ENCODE measurements at places on chromosomes 2 and 18. TPM values are rescaled to one million over a fixed set of nuclear protein-coding genes. Genes with fewer than 3 reads are reported as not detected.
A peak's percentile ranks its signal among the peaks of the same experiment; 100 is the strongest.

GRCh38 chr18:22900558-22901238 is 32.4 kb upstream of the RBBP8 start:
- H3K36me3 ChIP-seq = no peaks in the 10 kb centered on the region
- H3K27ac ChIP-seq = no peak overlapping the region
- no peak for DNase-seq
- no peaks in the 10 kb centered on the region for H3K4me1 ChIP-seq
- H3K27me3 ChIP-seq = peaks cover 4% of the 10 kb centered on the region
- no peak overlapping the region for H3K4me3 ChIP-seq

DNA sequence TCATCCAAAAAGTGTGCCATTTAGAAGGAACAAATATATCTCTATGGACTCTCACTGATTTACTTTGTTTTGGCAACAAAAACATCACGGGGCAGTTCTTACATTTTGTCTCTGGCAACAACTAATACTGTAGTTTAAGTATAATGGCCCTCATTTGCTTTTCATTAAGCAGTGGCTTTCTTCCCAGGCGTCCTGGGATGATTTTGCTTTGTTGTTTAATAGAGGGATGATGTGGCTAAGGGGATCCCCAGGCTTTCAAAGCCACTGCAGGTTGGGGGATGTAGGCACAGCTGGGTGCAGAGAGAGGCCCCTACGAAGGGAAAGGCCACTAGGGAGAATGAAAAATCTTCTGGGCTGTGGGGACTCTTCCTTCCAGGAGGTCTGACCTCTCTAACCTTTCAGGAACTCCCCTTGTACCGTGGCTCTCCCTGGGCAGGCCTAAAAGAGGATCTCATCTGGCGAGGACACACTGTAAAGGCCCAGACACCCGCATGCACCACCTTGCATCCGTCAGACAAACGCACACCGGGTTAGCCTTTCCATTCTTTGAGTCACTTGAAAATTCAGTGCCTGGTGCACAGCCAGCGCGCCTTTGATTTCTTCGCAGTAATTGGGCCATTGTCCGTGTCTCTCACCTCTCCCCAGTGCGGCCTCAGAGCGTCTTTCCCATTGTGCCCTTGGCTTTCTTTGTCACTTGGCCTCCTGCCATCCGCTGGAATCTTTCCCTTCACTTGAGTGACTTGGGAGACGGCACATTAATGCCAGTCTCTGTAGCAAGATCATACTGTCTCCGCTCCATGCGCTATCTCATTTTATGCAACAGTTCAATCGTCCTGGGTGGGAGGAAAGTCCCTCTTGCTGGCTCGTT is 40.3 kb upstream of the AFF3 start:
- DNase-seq = no peak
- H3K4me1 ChIP-seq = no peaks in the 10 kb centered on the region
- peaks cover 5% of the 10 kb centered on the region for H3K27me3 ChIP-seq
- H3K36me3 ChIP-seq = no peaks in the 10 kb centered on the region
- no peak overlapping the region for H3K27ac ChIP-seq
- no peak overlapping the region for H3K4me3 ChIP-seq

DNA sequence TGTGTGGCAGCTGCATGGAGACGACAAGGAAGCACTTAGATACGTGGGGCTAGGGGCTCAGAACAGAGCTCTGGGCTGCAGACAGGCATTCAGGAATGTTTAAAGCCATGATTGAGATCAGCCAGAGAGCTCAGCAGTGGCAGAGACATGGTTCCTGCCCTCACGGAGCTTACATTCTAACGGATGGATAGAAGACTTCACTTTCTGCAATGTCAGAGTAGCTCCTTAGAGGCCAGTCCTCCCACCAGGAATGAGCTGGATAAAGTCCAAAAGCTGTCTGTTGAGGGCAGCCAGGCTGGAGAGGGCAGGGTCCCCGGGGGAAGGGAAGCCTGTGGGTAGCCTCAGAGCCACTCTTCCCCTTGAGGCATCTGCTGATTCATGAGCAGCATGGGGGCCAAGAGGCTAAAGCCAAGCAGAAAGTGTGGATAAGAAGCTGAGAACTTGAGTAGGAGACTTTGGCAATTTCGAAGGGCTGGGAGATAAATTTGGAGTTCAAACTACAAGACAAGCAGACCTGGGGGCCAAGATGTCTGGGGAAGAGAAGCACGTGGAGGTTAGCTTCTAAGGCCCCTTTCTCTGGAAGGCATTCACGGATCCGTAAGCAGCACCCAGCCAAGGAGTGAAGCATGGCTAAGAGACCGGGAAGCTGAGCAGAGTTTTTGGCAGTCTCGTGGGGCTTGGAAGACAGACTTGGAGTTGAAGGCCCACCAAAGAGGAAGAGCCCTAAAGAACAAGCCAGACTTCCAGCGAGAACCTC is 9.7 kb upstream of the CIB4 start:
- no peaks in the 10 kb centered on the region for H3K4me1 ChIP-seq
- peaks cover 8% of the 10 kb centered on the region for H3K27me3 ChIP-seq
- H3K4me3 ChIP-seq = no peak overlapping the region
- H3K27ac ChIP-seq = no peak overlapping the region

DNA sequence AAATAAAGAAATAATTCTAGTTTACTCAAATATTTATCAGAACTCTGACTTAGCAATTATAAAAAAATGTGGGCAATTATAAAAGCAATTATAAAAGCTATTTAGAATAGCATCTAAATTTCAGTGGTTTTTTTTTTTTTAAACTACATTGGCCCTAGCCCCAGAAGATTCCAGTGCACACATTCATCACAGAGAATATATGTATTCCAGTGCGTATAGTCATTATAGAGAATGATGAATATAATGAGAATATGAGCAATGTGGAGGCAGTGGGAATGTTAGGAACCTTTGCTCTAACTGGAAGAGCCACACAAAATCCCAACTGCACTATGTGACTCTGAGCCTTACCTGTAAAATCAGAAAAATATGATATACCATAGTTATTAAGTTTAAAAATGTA is 10.5 kb downstream of the MAP3K2 start:
- H3K36me3 ChIP-seq = peaks cover 19% of the 10 kb centered on the region
- H3K4me1 ChIP-seq = peaks cover 42% of the 10 kb centered on the region
- no peak for DNase-seq
- H3K27me3 ChIP-seq = no peaks in the 10 kb centered on the region
- H3K4me3 ChIP-seq = no peak overlapping the region

- DNase-seq = no peak
- H3K36me3 ChIP-seq = peaks cover 40% of the 10 kb centered on the region
- H3K4me1 ChIP-seq = peaks cover 8% of the 10 kb centered on the region
- H3K4me3 ChIP-seq = no peak overlapping the region
- H3K27me3 ChIP-seq = no peaks in the 10 kb centered on the region
These were observed 61.3 kb downstream of the NUP35 start for GRCh38 chr2:183185534-183185933.

- H3K4me3 ChIP-seq = no peak overlapping the region
- H3K27me3 ChIP-seq = peaks cover 59% of the 10 kb centered on the region
- H3K27ac ChIP-seq = no peak overlapping the region
These were observed 521 bp downstream of the MYCN start for GRCh38 chr2:15940661-15941480.

- H3K4me1 ChIP-seq = no peaks in the 10 kb centered on the region
- DNase-seq = no peak
- H3K4me3 ChIP-seq = no peak overlapping the region
- no peaks in the 10 kb centered on the region for H3K36me3 ChIP-seq
- no peaks in the 10 kb centered on the region for H3K27me3 ChIP-seq
These were observed 678.7 kb downstream of the PLCL1 start for GRCh38 chr2:198483051-198483450.

GRCh38 chr2:46548103-46548486 is 68.7 kb downstream of the TMEM247 start:
- H3K27ac ChIP-seq = no peak overlapping the region
- H3K4me3 ChIP-seq = no peak overlapping the region
- no peaks in the 10 kb centered on the region for H3K36me3 ChIP-seq
- H3K4me1 ChIP-seq = peaks cover 31% of the 10 kb centered on the region
- H3K27me3 ChIP-seq = no peaks in the 10 kb centered on the region
- DNase-seq = no peak

DNA sequence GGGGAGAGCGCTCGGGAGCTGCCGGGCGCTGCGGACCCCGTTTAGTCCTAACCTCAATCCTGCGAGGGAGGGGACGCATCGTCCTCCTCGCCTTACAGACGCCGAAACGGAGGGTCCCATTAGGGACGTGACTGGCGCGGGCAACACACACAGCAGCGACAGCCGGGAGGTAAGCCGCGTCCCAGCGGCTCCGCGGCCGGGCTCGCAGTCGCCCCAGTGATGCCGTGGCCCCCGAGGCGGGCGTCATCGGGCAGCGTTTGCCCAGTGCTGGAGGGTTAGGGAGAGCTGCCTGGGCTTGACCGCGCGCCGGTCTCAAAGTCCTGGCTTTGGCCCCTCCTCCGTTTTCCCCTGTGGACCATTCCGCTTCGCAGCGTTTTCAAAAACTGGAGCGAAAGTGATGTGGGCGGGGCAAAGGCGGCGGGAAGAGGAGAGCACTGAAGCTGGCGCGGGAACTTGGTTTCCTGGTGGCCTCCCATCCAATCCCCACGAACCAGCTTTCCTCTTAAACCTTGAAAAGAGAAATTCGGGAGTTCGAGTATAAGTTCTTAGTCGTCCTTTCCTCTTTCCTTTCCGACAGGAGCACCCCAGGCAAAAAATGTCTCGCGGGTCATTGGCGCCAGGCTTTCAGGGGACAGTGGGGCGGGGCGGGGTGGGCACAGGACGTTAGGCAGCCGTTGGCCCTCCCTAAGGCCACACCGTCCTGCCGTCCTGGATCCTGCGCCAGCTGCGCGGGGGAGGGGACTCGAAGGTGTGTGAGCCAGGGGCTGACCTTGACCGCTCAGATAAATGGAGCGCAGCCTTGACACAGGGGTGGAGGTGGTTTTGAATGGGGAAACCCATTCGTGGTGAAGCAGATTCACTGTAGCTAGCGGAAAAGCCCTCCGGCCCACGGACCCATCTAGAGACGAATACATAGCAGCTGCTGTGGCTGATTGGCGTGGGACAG is 821 bp downstream of the TYMS start:
- H3K4me1 ChIP-seq = peaks cover 39% of the 10 kb centered on the region
- H3K4me3 ChIP-seq = peak overlapping the region; percentile 96
- H3K27me3 ChIP-seq = no peaks in the 10 kb centered on the region

- H3K27ac ChIP-seq = no peak overlapping the region
- H3K27me3 ChIP-seq = peaks cover 5% of the 10 kb centered on the region
- no peaks in the 10 kb centered on the region for H3K4me1 ChIP-seq
- no peak overlapping the region for H3K4me3 ChIP-seq
These were observed 15.8 kb upstream of the PIEZO2 start for GRCh38 chr18:11165138-11165537.

DNA sequence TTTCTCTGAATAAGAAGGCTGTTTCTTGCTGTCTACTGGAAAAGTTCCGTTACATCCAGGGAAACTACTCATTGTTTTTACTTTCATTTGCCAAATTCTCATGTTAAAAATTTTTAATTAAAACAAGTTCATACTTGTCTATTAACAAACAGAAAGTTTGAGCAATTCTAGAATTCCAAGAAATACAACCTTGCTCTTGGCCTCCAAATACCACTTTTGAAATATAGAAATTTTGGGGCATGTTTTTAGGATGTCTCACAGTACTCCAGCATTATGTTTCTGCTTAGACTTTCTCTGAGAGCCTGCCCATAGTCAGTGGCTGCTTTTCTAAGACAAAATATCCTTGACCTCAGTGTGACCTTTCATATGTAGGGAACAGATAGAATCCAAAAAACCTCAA is 228.7 kb upstream of the RND3 start:
- H3K4me1 ChIP-seq = no peaks in the 10 kb centered on the region
- H3K36me3 ChIP-seq = no peaks in the 10 kb centered on the region
- DNase-seq = no peak
- no peak overlapping the region for H3K27ac ChIP-seq
- H3K27me3 ChIP-seq = peaks cover 4% of the 10 kb centered on the region
- H3K4me3 ChIP-seq = no peak overlapping the region

DNA sequence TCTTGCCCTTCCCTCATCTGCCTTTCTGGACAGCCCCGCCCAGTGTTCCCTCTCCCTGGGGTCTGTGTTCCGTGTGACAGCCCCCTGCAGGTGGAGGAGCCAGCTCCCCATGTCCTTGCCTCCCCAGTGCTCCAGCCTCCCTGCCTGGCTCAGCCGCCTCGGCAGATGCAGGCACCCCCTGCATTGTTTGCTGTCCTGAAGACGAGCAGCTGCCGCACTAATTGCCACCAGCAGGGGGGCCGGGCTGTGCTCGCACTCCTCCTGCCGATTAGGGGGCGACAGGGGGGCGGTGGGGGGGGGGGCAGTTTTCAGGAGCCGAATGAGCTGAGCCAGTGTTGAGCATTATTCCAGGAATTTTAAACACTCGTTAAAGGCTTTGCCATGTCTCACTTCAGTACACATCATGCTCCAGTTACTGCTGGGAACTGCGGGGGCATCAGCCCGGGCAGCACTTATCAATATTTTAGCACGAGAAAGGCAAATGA is 23.3 kb downstream of the SIX3 start:
- H3K36me3 ChIP-seq = no peaks in the 10 kb centered on the region
- H3K27ac ChIP-seq = no peak overlapping the region
- H3K4me3 ChIP-seq = no peak overlapping the region

- H3K27me3 ChIP-seq = no peaks in the 10 kb centered on the region
- peak overlapping the region; percentile 60 for H3K4me3 ChIP-seq
- peak; percentile 83 for DNase-seq
- H3K27ac ChIP-seq = peak overlapping the region; percentile 97
- peaks cover 76% of the 10 kb centered on the region for H3K4me1 ChIP-seq
These were observed 68.5 kb upstream of the STK17B start for GRCh38 chr2:196239622-196240587.

DNA sequence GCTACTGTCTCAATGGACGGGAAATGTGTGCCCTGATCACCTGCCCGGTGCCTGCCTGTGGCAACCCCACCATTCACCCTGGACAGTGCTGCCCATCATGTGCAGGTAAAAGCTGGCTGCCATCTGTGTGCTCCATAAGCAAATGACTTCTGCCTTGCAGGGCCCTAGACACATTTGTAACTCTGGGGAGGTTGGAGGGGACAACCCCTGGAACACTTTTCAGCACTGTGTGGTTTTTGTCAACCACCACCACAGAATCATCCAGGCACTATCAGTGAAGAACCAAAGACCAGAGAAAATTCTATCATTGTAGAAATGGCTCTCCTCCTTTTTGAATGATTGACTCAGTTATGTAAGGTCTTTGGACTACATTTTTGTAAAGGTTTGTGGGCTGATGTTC is 84.3 kb downstream of the FEZ2 start:
- no peak for DNase-seq
- H3K4me3 ChIP-seq = no peak overlapping the region
- peaks cover 5% of the 10 kb centered on the region for H3K36me3 ChIP-seq
- H3K4me1 ChIP-seq = no peaks in the 10 kb centered on the region
- no peaks in the 10 kb centered on the region for H3K27me3 ChIP-seq

DNA sequence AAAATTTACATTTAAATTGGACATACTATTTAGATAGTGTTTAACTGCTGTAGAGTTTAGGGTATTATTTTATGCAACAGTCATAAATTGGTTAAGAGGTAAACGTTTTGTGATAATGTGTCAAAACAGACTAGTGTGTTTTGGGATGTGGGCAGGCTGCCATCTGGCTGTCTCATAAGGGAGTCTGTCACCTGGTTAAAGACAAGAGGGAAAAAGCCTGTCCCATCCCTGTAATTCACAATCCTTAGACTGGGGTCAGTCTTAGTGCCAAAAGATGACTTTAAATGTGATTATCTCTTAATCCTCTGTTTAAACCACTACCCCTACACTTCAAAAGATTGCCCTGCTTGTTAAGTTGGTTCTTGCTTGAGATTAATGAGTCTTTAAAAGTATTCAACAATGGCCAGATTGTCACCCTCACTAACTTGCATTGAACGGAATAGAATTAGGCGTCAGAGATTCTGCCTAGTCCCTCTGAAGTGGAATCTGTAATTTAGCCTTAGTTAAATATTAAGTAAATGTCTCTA is 59.2 kb downstream of the SGPP2 start:
- H3K27me3 ChIP-seq = no peaks in the 10 kb centered on the region

Gene TWIST2
- total RNA-seq = not detected

Gene CHRNG
- total RNA-seq = not detected

Gene CNPPD1
- 72.2 TPM for total RNA-seq

Gene SPRED2
- 8.5 TPM for total RNA-seq

Gene CYP26B1
- not detected for total RNA-seq

All from activated T-helper 1 cell treated with anti-CD3 and anti-CD28 coated beads, Interleukin-12 subunit alpha, Interleukin-12 subunit beta, Interleukin-2, Interleukin-4 antibody, amounts not matched to agents 30 ng/mL and 10 ng/mL and 1 ng/mL, durations not matched to agents 14 hours and 24 hours and 36 hours (primary cell).